ENCODE measurements at places on chromosomes 7 and 10.

DNA sequence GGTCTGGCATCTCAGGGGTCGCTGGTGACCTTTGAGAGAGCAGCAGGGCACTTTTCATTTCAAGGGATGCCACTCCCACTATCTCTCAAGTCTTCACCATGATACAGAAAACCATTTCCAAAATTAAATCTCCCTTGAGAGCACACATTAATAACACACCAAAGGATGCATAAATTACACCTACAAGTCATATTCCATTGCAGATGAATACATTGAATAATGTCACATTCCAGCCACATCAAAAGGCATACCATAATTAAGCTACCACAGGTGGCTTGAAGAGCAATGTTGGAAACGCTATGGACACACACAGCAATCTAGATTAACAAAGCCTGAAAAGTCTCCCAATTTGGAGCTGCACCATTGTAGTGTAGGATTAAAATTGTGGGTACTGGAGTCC is 353.3 kb upstream of the ZMIZ1 start:
- no peak for DNase-seq

DNA sequence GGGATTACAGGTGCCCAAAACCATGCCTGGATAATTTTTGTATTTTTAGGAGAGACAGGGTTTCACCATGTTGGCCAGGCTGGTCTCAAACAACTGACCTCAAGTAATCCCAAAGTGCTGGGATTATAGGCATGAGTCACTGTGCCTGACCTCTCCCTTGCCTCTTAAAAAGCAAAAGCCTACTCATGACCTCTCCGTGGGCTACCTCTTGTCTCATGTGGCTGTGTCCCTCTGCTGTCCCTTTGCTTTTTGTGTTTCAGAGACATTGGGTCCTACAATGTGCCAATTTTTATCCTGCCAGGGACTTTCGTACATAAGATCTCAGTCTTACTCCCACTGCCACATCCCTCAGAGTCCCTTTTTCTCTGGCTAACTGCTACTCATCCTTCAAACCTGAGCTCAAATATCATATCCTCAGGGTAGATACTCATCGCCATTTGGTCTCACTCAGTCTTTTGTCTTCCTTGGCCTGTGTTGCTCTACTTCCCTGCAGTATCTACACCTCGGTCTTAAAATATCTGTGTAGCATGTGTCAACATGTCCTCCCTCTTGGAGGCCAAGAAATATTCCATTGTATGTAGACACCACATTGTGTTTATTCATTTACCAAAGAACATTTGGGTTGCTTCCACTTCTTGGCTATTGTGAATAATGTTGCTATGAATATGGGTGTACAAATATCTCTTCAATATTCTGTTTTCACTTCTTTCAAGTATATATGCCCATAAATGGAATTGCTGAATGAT is 465.0 kb upstream of the KLF6 start:
- no peak for DNase-seq

- no peak for DNase-seq
Measured at GRCh38 chr10:49444349-49444748, 48.5 kb upstream of the DRGX start.

DNA sequence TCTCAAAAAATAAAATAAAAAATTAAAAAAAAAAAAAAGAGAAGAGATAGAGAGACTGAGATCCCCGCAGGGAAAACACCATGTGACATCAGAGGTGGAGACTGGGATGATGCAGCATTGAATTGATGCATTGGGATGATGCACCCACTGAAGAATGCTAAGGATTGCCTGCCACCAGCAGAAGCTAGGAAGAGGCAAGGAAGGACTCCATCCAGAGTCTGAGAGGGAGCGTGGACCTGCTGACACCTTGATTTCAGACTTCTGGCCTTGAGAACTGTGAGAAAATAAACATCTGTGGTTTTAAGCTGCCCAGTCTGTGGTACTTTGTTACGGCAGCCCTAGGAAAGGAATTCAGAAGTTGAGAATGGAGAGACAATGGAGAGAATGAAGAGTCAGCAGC is 89.8 kb upstream of the PRPS1L1 start:
- DNase-seq = peak; percentile 79

- no peak for DNase-seq
Measured at GRCh38 chr7:159142199-159142598, 2.5 kb downstream of the VIPR2 start.

- no peak for DNase-seq
Measured at GRCh38 chr10:15804109-15804508, 56.2 kb downstream of the MINDY3 start.

- no peak for DNase-seq
Measured at GRCh38 chr10:67925449-67926005, 41.1 kb downstream of the SIRT1 start.

DNA sequence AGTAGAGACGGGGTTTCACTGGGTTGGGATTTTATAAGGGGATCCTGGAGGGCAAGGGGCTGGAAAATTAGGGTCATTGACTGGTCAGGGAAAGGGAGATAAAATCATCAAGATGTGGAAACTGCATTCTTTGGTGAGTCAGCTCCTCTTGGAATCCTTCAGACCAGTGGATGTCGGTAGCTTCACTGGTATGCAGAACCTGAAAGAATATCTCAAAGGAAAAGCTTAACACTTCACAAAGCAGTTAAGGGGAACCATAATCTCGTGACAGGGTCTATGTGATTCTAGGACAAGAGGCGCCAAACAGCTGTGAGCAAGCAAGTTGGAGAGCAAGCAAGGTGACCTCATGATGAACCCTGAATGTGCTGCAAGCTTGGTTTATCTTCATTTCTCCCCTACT is 634.7 kb upstream of the AUTS2 start:
- peak; percentile 97 for DNase-seq

DNA sequence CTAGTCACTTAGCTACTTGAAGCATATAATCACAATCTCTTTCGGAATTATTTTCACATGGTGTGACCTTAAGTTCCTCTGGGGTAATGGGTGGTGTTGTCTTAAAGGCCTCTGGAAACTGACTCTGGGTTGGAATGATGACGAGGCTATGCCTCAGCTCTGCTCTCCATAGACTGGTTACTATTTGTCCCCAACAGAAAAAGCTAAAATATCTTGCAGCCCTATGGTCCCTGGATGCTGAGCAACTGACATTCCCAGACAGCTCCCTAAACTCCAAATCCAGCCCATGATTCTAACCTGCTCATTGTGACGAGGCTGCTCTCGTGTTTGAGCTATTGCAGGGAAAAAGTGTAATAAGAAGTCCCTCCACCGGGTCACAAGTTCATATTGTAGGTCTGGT is 51.6 kb downstream of the HBP1 start:
- no peak for DNase-seq

DNA sequence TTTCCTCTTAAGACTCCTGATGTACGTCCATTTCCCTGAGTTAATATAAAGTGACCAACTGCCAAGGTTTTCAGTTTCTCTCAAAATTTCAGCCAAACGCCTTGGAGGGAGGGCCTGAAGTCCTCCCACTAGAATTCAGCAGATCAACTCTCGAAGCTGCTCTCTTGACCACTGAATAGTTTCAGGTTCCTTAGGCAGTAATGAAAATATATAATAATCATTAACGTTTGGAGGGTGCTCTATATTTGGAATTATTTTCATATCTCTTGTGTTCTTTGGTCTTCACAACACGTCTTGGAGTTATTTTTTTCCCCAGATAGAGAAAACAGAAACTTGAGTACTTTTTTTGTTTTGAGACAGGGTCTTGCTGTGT is 123.6 kb upstream of the SFMBT2 start:
- DNase-seq = no peak

DNA sequence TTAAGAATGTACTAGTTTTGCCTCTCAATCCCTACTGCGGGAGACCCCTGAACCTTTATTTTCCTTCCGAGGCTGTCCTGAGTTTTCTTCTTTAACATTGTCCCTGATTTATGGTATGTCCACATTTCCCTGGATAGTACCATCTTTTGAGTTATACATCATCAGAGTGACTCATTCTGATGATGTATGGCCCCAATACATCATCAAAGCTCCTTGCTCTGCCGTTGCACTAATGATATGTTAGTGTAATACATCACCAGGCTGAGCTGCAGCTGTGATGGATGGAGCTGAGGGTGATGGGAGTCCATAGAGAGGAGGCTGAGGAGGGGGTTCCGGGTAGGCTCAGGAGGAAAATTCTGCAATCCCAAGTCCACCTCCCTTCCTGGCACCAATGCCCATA is 986.5 kb downstream of the KCNMA1 start:
- DNase-seq = no peak

DNA sequence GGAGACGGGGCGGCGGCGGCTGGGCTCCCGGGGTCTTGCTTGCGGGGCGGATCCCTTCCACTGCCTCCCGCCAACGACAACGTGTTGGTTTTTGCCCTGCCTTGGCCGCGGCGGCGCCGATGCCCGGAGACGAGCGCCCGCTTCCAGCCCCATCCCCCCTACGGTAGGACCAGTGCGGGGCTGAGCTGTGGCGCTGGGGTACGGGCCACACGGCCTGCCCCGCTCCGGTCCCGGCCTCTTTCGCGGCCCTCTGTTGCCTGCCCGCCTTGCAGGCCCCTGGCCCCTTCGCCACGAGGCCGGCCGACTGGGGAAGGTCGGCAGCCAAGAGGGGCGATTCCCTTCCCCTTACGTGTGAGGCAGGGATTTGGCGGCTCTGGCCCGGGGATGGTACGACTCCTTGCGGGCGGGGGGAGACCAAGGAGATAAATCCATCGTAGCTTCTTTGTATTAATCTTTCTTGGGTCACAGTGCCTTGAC is 488 bp downstream of the EIF4H start:
- peak; percentile 18 for DNase-seq
